ENCODE measurements at places on chromosomes 1 and 21. TPM values are rescaled to one million over a fixed set of nuclear protein-coding genes. Genes with fewer than 3 reads are reported as not detected.

Gene NPHS2
- not detected for total RNA-seq

Gene FNDC5
- 0.22 TPM for total RNA-seq

Gene PALMD
- total RNA-seq = 0.37 TPM

Gene GBP6
- 0.11 TPM for total RNA-seq

Gene TRIM46
- 3.9 TPM for total RNA-seq

Gene SELENBP1
- total RNA-seq = 22.2 TPM

Gene TOMM40L
- 9.2 TPM for total RNA-seq

Gene PTGER3
- 3.0 TPM for total RNA-seq

Gene RGS4
- 486 TPM for total RNA-seq

Gene EPHB2
- 5.2 TPM for total RNA-seq

Gene CD101
- total RNA-seq = under 0.01 TPM

Gene F5
- total RNA-seq = not detected

Gene MROH9
- total RNA-seq = under 0.01 TPM

Gene ELF3
- total RNA-seq = under 0.01 TPM

Gene SPATA21
- not detected for total RNA-seq

Gene SLC22A15
- 8.2 TPM for total RNA-seq

Gene TMPRSS3
- not detected for total RNA-seq

Gene CLCA1
- total RNA-seq = under 0.01 TPM

Gene FALEC
- 0.25 TPM for total RNA-seq

Gene GSTM1
- 0.37 TPM for total RNA-seq

Gene RAB7B
- total RNA-seq = 6.3 TPM

Gene TESK2
- total RNA-seq = 0.77 TPM

Gene ADAMTS5
- 4.0 TPM for total RNA-seq

Gene GBP7
- 0.12 TPM for total RNA-seq

Data from uterine smooth muscle cell (primary cell).